Fibroblast of skin of left quadriceps (primary cell): ENCODE measurements at places on chromosomes 1 and 21.

- DNase-seq = no peak
Observed at GRCh38 chr21:42716074-42716473, 62.7 kb downstream of the PDE9A start.

DNA sequence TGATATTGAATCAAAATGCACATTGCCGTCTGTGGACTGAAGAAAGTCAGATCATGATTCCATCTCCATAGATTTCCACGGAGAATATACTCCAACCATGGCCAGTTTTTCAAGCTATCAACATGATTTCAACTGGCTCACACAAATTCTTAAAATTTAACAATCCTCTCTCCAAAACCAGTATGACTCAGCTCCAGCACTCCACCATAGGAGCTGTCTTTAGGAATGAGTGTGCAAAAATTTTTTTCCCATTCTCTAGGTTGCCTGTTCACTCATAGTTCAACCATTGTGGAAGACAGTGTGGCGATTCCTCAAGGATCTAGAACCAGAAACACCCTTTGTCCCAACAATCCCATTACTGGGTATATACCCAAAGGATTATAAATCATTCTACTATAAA, 40.8 kb downstream of the RGL1 start:
- no peak for DNase-seq

GRCh38 chr1:14590411-14591180, 7.9 kb upstream of the KAZN start:
- DNase-seq = no peak

DNA sequence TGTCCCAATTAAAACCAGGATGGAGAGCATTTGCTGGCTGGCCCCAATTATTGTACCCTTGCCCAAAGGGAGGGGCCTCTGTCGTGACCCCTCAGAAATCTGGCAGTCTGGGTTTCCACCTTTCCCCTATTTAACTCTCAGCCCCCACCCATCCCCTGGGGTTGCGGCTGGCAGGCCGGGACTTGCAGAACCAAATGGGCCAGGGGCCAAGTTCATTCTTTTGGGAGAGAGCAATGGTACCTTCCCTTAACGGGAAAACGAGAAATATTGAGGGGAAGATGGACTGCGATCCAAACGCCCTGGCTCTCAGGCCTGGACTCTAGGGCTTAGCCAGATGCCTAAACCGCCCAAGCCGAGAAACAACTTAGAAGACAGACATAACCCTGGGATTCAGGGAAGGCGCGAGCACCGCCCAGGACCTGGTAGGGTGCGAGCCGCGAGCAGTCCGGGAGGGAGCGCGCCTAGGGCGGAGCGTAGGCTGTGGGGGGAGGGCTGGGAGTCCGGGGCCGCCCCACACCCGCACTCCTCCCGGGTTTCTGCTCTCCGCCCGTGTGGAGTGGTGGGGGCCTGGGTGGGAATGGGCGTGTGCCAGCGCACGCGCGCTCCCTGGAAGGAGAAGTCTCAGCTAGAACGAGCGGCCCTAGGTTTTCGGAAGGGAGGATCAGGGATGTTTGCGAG, at the start of gene SLC27A3:
SLC27A3 (plus strand) TSS at position 628 of the 678 bp plus-strand sequence. CDS start 91 bp downstream, outside the sequence.
- DNase-seq = no peak

DNA sequence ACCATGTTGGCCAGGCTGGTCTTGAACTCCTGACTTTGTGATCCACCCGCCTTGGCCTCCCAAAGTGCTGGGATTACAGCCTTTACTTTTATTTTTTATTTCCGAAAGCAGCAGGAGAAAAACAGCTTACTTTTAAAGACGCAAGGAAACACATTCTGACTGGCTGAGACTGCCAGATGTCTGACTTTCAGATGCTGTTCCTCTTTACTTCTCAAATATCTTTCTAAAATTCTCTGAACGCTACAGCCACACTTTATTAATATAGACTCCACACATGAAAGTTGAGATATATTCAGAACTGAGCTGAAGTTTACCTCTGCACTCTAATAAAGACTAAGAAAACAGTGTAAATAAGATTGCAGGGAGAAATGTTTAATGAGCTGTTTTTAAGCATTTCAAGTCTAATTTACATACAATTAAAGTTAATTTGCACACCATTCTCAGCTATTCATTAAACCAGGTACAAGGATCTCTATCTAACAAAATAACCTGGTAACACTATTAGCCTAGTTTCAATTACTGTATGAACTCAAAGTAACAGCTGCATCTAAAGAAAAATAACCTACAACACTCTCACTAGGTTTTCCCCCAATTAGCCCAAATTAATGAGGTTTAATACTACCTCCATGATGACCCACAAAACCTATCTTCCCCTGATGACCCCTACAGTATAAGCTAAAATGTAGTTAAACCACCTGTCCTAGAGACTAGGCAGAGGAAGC, 24.9 kb downstream of the WASF2 start:
- no peak for DNase-seq

- DNase-seq = no peak
Observed at GRCh38 chr1:245121523-245121922, 33.3 kb upstream of the KIF26B start.

GRCh38 chr1:45842786-45843185, 39.4 kb downstream of the MAST2 start:
- DNase-seq = no peak

DNA sequence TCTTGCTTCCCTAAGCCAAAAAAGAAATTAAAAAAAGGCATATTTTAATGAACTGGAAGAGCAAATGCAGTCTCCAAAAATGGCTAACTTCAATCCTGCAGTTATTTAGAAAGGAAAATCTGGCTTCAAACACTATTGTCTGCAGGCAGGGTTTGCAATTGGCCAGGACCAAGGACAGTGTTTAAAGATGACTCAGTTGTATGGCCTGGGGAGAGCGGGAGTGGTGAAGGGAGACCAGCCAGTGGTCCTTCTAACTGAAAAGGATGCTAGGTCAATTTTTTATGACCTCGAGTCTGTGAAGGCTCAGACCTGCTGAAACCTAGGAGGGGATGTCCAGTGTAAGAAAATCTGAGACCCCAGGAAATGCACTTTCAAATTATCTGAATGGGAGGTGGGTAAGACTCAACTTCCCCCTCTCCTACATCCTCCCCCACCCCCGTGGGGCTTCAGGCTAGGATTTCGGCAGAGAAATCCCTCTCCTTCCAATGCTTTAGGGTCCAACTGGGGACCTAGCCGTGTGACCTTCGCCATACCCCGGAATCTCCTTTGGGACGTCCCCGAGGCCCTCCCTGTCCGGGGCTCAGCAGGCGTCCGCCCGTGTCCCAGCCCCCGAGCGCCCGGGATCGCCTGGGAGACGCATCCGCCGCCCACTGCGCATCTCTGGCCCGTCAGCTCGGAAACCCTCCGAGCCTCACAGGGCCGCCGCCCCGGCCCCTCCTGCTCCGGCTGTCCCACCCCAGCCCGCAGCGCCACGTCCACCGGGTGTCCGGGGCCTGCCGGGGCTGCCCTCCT, 602 bp upstream of the RIMKLA start:
- no peak for DNase-seq

DNA sequence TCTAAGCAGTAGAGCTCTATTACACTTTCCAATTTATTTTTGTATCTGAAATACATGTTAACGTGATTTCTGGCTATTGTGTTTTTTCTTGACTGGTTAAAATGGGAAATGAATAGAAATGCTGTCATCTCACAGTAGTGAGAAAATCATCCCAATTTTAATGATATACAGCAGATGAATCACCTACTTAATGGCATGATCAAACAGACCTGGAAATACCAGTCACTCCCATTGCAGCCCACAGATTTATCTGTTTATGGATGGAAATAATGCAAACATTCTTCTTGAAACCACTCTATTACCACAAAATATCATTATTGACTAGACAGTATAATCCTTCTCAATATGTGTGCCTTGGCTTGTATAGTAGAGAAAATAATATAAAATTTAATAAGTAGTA, 497.8 kb upstream of the ADAMTS5 start:
- peak; percentile 32 for DNase-seq

GRCh38 chr1:15985611-15986297, 9.9 kb upstream of the ZBTB17 start:
- no peak for DNase-seq

- no peak for DNase-seq
Observed at GRCh38 chr1:41891199-41891896, 27.4 kb downstream of the HIVEP3 start.

DNA sequence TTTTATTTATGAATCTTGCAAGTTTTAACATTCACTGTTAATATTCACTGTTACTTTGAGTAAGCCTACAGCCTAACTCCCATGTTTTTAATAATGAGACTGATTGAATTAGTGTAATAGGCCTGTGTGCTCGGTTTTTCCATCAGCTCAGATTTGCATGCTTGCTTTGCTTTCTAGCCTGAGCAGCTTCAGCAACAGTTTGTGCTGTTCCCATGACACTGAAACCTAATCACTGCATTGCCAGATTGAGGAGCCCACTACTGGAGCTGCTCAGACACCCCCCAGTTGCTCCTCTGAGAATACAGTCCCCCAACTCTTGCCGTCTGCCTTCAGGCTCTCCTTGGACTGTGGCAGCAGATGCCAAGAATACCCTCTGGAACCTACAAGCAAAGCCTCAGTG, 695.4 kb downstream of the BRINP3 start:
- no peak for DNase-seq

GRCh38 chr21:33241846-33242245, 12.1 kb downstream of the IFNAR2 start:
- DNase-seq = no peak

- DNase-seq = no peak
Observed at GRCh38 chr1:93704052-93704451, 22.4 kb upstream of the BCAR3 start.

- no peak for DNase-seq
Observed at GRCh38 chr1:53893999-53894636, at the start of gene DIO1. Gene DIO1, plus strand, starts transcription at chr1:53894187. Its CDS starts 24 bp downstream, at chr1:53894211.
